Activated CD4-positive, CD25-positive, alpha-beta regulatory T cell treated with anti-CD3 and anti-CD28 coated beads, Interleukin-2, amount 50 U/mL, for 16 hours (primary cell): ENCODE measurements at places on chromosomes 6 and 20.

DNA sequence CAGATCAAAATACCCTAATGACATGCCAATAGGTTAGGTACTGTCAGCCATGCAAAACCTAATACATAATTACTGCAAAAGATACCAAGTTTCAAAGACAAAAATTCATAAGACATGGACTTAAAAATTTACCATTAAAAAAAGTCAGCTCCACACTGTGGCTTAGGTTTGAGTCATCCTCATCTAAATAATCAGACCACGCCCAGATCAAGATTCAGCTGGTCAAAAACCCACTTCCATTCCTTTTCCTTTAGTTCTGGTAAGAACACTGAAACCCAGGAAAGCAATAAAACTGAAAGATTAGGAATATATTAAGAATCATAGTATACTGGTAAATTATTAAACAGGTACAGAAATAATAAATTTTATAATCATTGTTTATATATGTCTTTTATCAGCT lies 81.0 kb upstream of the ASF1A start:
- no peak for DNase-seq

GRCh38 chr6:85191656-85192055 lies 258.2 kb upstream of the NT5E start:
- no peak for DNase-seq

DNA sequence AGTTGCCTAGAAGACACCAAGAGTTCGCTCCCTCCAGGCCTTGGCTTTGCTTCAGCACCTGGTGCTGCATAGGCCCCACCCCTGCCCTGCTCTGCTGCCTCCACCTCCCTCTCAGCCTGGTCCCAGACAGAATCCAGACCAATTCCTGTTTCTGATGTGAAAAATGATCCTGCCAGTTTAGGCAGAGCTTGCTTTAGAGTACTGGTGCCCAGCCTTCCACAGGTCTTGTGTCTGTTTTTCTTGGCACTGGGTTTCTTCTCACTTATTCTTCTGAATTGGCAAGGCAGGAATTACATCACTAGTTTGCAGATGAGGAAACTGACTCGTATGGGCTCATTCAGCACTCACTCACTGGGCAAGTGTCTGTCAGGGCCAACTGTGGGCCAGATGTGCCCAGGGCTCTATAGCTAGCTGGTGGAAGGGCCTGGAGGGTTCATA lies 53.0 kb downstream of the HLA-A start:
- DNase-seq: no peak

DNA sequence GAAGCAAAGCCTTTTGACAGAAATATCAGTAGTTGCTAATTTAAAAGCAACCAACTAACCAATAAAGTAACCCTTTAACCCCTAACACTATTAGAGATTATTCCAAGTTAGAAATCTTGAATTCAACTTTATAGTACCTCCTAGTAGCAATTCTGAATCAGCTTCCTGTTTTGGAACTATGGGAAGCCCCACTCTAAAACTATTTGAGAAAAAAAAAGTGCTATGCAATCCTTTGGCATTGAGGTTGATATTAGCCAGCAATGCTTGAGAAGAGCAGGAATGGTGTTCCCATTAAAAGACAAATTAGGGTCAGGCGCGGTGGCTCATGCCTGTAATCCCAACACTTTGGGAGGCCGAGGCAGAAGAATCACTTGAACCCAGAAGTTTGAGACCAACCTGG lies 306.2 kb upstream of the ZFP64 start:
- no peak for DNase-seq

- DNase-seq: no peak
Observed at GRCh38 chr20:34952671-34953070, 2.9 kb downstream of the GSS start.

- DNase-seq: no peak
Observed at GRCh38 chr6:126107475-126108166, 121.3 kb downstream of the TRMT11 start.

GRCh38 chr20:43066125-43066524 lies 123.6 kb downstream of the PTPRT start:
- DNase-seq: no peak

- DNase-seq: no peak
Observed at GRCh38 chr6:2807342-2808090, 34.1 kb downstream of the SERPINB1 start.

DNA sequence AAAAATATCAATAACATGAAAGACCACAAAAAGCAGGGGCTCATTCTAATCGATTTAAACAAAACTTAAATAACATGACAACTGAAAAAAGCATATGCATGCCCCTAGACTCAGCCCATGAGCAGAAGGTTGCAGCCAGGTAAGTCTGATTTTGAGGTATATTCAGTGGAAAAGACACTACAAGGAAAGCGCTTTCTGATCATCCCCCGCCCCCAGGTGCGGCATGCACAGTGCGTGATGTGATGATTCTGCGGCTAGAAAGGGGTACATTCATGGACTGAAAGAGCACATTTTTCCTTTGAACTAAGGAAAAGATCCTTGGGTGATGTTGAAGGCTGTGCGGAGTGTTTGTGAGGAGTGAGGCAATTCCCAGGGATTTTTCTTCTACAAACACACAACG lies 16.9 kb upstream of the FOXC1 start:
- DNase-seq: no peak
